Activated T-cell treated with anti-CD3 and anti-CD28 coated beads, Interleukin-2, amount 50 U/mL, for 1 hour (primary cell): ENCODE measurements at places on chromosomes 3 and 15.
A peak's percentile ranks its signal among the peaks of the same experiment; 100 is the strongest.

- DNase-seq, result no peak
Measured at GRCh38 chr15:66178531-66178910, 75.0 kb downstream of the MEGF11 start.

GRCh38 chr3:98274914-98275313 is 7.4 kb upstream of the OR5H2 start:
- no peak for DNase-seq

DNA sequence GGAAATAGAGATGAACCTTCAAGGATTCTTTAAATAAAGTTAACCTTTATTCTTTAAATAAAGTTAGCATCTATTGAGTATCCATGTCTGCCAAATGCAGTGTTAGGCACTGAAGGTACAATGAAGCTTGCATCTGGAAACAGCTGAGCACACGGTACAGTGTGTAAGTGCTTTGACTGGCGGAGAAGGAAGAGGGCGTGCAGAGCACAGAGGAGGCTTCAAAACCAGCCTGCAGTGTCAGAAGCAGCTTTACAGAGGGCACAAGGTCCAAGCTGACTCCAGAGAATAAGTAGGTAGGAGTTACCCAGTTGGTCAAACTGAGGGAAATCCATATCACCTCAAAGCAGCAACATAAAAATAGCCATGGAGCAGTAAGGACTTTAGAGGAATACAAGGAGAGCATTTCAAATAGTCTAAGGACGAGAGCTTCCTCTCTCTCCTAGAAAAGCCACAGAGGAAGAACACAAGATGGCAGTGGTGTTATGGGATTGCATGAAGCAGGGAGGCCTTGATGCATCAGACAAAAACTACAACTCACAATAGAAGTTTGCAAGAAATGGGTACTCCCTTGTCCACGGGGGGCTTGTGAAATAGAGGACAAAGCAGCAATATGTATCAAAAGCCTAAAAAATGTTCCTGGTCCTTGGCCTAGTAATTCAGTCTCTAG is 60.3 kb upstream of the PPP2R3A start:
- DNase-seq, result no peak

- DNase-seq, result peak; percentile 19
Measured at GRCh38 chr3:119352863-119353527, 58.8 kb downstream of the ARHGAP31 start.

- DNase-seq, result no peak
Measured at GRCh38 chr3:151314137-151314536, 2.5 kb downstream of the GPR87 start.

DNA sequence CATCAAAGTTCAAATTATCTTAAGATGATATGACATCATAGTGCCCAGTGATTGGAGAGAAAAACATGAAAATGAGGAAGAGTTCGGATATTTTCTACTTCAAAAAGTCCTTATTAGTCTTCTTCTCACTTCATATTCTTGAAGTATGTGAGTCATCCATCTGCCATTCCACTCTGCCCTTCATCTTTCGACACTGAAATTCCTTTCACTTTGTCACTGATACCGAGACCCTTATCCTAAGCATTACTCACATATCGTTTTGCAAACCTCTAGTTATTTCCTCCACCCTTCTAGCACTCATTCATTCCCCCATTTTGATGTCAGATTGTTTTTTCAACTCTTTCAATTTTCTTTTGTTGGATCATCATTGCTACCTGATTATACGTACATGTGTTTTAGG is 4.0 kb downstream of the OR5H14 start:
- DNase-seq, result no peak

DNA sequence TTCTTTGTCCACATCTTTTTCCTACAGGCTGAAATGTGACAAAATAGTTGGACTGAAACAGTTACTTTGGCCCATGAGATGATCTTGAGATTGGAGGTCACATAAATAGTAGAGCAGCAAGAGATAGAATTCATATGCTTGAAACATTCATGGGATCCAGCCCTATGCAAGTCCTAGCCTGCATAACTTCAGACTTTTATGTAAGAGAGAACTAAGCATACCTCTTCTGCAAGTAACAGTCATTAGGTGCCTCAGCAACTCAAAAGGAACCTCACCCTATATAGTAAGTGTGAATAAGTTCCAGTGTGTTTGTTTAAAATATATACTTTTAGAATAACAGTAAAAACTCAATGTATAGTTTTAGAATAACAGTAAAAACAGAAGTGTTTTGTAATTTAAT is 138.0 kb upstream of the P2RY1 start:
- DNase-seq, result no peak

GRCh38 chr3:27500035-27500434 is 15.9 kb upstream of the SLC4A7 start:
- no peak for DNase-seq

DNA sequence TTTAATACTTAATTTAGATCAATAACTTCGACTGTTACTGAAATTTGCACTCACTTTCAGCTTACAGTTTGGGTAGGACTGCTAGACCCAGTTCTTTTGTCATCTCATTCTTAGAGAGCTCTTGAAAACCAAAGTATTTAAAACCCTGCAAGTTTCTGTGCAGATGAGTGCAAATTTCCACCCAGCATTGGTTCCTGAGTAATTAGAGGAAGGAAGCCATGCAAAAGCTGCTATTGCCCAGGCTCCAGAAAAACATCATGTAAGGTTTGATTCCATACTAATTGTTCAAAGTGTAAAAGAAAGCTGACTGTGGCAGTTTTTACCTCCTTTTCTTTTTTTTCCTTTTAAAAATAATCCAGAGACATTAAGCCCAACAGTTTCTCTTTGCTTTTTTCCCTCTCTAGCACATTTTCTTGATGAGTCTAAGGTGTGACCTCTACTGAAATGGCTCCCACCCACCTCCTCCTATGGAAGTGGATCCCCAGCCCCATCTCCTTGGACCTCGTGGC is 30.3 kb downstream of the ABHD2 start:
- DNase-seq, result no peak

DNA sequence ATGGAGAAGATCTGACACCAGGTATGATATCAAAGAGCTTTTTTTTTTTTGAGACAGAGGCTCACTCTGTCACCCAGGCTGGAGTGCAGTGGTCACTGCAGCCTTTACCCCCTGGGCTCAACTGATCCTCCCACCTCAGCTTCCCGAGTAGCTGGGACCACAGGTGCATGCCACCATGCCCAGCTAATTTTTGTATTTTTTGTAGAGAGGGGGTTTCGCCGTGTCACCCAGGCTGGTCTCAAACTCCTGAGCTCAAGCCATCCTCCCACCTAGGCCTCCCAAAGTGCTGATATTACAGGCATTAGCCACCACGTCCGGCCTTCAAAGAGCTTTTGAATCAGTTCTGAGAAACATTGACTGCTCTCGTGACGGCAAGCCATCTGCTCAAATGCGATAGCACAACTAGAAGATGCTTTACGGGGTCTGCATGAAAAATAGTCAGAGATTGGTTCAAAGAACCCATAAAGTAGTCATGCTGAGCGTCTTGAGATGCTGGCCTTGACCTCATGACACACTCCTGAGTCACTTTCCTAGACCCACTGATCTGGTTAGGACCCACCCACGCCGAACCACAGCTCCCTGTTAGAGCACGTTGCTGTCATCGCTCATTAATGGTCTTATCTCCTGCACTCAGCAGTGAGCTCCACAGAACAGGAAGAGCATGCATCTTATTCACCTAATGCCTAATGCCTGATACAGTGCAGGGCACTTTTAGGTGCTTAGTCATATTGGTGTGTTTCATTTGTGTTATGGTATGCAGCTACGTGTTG is 57.0 kb upstream of the NR2F2 start:
- DNase-seq, result no peak

DNA sequence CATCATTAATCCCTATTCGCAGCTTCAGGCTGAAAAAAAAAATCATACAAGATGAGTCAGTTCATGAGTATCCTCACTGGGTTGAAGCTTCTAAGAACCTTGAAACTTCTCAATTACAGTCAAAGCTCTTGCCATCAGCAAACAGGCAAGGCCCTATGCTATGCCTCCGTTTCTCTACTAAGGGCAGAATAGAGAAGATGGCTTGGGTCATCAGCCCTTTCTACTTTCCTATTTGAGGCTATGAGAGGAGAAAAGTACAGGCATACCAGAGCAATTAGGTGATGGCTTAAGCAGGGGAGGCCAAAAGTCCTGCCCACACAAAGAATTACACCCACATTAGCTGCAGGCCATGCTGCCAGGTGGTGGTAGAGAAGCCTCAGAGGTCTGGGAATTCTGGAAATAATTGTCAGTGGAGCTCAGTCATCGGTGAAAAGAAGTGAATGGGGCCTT is 89.0 kb downstream of the MRPL46 start:
- no peak for DNase-seq

DNA sequence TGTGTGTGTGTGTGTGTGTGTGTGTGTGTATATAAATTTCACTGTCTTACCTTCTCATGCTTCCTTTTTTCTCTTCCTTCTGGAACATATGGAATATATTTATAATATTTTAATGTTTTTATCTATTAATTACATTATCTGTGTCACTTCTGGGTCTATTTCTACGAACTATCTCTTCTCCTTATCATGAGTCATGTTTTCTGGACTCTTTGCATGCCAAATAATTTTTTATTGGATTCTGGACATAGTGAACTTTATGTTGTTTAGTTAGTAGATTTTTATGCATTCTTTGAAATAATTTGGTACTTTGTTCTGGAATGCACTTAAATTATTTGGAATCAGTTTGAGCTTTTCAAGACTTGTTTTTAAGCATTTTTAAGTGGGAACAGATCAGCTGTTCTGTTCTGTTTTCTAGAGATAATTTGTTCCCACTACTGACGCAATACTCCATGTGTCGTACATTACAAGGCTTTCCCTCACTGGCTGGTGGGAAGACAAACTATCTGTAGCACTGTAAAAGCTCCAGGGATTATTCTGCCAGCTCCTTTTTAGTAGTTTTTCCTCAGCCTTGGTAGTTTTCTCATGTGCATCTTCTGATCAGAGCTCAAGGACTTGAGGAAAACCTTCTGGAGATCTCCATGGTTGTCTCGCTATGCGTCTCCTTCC is 302.0 kb downstream of the CLSTN2 start:
- no peak for DNase-seq

DNA sequence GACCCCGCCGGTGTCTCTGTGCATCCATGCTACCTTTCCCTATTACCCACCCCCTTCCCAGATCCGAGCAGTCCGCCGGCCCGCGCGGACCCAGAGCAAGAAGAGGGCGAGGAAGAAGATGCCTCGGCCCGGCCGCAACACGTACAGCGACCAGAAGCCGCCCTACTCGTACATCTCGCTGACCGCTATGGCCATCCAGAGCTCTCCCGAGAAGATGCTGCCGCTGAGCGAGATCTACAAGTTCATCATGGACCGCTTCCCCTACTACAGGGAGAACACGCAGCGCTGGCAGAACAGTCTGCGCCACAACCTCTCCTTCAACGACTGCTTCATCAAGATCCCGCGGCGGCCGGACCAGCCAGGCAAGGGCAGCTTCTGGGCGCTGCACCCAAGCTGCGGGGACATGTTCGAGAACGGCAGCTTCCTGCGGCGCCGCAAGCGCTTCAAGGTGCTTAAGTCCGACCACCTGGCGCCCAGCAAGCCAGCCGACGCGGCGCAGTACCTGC is 788 bp downstream of the FOXB1 start:
- peak; percentile 57 for DNase-seq

GRCh38 chr3:152870027-152870426 is 35.1 kb downstream of the P2RY1 start:
- DNase-seq, result no peak

DNA sequence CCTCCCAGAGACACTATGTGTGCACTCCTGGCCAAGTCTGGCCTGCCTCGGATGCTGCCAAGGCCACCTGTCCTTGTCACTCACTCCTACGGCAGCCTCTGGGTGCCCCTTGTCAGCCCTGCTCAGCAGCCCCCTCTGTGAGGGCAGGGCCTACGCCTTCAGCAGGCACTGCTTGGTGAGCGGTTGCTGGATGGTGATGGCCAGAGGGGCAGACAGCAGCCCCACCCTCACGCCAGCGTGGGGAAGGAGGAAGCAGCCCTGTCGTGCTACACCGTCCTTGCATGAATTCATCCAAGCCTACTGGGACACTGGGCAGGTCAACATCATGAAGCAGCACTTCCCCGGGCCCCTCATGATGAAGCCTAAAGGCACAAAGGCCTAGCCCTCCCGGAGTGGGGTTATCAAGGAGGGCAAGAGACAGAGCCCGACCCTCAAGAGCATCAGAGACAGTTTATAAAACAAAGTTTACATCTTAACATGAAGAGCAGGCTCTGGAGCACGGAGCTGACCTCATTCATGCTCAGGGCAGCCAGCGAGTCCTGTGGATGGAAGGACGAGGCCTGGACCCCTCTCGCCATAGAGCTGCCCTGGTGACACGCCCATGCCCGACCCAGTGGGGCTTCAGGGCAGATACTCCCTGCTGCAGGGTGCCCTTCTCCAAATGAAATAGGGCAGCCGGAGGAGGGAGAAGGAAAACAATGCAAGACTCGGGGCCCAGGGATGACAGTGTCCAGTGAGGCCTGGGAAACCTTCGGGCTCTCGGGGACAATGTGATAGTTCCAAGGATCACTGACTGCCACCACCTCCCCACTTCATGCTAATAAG is 25.3 kb downstream of the CHDH start:
- DNase-seq, result no peak

DNA sequence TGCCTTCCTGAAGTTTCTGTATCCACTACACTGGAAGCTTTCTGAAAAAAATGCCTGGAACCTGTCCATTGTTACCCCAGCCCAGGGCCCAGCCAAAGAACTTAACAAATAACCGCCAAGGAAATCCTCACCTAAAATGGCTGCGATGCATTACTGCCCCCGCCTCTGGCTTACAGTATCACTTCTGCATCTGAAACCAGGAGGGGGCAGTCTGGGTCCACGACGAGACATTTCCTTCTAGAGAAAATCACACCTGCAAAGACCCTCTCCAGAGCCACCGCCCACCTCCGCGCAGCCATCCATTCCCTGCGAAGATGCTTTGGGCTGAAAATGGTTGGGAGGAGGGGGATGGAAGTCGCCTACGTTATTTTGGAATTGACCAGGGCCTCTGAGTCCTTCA is 22.4 kb upstream of the CELF6 start:
- peak; percentile 43 for DNase-seq

GRCh38 chr3:78427303-78427702 is 1340.5 kb downstream of the ROBO1 start:
- DNase-seq, result no peak

DNA sequence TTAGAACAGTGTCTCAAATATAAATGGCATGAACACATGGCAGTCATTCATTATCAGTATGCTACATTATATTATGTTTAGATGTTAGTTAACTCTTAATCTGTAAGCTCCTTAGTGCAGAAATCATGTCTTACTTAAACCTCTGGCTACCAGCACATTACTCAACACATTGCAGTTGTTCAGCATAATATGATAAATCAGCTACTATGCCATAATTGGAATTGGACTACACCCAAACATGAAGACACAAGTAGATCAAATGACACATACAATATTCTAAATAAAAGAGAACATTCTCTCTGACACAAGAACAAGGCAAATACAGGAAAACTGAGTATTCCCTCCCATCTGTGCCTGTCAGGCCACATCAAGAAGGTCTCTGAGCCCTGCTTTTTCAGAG is 116.1 kb downstream of the PCCB start:
- no peak for DNase-seq

DNA sequence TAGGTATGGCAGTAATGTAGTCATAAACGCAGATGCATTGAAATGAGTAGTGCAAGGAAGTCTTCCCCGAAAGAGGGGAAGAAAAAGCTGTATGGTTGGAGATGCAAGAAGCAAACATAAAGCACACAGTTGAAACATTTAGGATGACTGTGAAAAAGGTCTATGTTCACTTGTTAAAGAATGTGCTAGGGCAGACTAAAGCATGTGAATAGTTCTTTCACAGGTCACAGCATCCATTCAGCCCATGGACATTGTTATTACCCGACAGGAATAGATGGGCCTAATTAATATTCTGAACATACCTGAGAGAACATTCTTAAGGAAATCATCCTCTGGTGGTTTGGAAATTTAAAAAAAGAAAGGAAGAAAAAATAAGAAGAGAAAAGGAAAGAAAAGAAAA is 595.2 kb downstream of the ZIC1 start:
- DNase-seq, result no peak
